NCI-H187 (cell line): ENCODE measurements at places on chromosomes 13 and 19.

- peak; percentile 85 for DNase-seq
Observed at GRCh38 chr19:56507446-56508289, at the start of gene ZNF471. ZNF471 (plus strand) TSS chr19:56507855; CDS start chr19:56511572, 3,717 bp downstream.

- no peak for DNase-seq
Observed at GRCh38 chr13:109795011-109795410, 8.6 kb upstream of the IRS2 start.

- no peak for DNase-seq
Observed at GRCh38 chr13:110387451-110388107, 80.5 kb downstream of the COL4A2 start.

DNA sequence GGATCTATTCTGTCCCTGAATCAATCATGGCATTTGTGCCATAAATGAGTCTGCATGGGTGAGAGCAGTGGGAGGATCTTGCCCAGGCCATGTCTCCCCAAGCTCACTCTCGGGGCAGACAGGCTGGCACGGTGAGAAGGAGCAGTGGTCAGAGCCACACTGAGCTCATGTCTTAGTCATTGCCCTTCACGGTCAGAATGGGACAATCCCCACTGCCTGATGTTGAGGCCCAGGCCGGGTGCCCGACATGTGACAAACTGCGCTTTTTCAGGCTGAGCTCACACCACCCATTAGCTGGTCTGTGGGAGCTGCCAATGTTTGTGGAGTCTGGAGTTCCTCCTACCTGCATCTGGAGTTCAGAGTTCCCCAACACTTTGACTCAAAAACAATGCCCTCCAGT, 481.9 kb downstream of the COG6 start:
- DNase-seq: no peak

- DNase-seq: no peak
Observed at GRCh38 chr19:46999878-47000277, 19.8 kb upstream of the NPAS1 start.

- no peak for DNase-seq
Observed at GRCh38 chr19:2043251-2043641, 7.8 kb downstream of the MKNK2 start.

DNA sequence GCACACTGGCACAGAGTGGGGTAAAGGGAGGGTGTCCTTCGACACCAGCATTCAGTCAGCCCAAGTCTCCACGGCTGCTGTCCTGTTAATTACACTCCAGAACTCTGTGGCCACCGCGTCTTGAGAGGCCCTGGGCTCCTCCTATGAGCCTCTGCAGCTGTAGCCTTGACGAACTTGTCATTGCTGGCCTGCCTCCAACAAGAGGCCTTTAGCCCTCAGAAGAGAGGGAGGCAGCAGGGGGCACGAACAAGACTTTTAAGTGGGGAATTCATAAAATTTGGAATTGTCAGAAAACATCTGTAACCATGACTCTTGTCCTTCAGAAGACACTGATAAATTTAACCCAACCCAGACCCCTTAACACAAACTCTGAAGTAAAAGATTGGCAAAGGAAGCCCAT, 241.9 kb downstream of the UQCRFS1 start:
- DNase-seq: no peak

GRCh38 chr13:74576420-74576819, 442.2 kb upstream of the KLF12 start:
- no peak for DNase-seq

DNA sequence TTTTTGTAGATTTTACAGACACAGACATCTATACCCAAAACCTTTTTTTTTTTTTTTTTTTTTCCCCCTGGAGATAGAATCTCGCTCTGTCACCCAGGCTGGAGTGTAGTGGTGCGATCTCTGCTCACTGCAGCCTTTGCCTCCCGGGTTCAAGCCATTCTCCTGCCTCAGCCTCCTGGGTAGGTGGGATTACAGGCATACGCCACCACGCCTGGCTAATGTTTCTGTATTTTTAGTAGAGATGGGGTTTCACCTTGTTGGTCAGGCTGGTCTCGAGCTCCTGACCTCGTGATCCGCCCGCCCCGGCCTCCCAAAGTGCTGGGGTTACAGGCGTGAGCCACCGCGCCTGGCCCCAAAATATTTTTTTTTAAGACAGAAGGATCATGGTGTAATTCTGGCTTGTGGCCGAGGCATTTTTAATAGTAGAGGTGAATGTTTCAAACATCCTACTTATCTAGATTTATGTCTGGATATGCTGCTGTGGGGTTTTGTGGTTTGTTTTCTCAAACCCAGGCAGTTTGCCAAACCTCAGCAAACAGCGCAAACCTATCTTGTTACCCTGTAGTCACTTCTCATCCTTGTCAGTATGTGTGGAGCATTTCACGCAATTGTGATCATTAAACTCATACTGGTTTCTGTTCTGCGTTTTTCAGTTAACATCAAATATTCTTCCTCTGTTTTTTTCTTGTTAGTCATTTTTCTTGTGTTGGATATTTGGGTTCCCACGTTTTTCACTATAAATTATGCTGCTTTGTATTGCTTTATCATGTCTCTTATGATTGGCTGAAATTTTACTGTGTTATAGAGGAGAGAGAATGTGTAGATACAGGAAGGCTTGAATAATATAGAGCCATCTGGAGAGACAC, 36.2 kb upstream of the GARRE1 start:
- peak; percentile 78 for DNase-seq

GRCh38 chr19:1774989-1775772, 21.9 kb downstream of the ONECUT3 start:
- no peak for DNase-seq

DNA sequence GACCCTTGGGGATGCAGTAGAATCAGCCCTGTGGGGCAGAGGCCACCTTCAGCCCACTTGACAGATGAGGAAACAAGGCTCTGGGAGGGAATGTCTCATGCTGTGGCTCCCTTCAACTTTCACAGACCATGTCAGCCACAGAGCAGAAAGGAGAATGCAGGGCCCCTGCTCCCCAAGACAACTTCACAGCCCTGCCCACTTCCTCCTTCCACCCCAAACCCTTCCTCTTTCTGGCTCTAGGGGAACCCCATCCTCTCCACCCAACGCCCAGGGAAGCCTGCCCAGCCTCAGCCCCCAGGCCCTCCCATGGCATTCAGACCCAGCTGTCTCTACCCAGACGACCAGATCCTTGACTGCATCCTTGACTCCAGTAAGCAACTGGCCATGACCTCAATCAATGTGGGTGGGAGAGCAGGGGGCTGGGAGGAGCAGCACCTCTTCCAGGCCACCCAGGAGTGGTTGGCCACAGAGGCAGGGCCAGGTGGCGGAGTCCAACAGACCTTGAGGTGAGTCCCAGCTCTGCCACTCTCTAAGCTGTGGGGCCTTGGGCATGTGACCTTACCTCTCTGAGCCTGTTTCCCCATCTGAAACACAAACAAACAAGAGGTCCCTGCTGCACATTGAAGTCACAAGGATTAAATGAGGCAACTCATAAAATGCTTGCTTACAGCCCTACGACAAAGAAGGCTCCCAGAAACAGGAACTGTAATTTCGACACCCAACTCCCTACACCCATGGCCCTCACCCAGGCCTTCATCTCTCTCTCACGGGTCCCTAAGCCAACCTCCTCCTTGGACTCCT, 15.8 kb downstream of the DEDD2 start:
- DNase-seq: no peak

- no peak for DNase-seq
Observed at GRCh38 chr19:19679176-19680073, 10.8 kb downstream of the ZNF101 start.

DNA sequence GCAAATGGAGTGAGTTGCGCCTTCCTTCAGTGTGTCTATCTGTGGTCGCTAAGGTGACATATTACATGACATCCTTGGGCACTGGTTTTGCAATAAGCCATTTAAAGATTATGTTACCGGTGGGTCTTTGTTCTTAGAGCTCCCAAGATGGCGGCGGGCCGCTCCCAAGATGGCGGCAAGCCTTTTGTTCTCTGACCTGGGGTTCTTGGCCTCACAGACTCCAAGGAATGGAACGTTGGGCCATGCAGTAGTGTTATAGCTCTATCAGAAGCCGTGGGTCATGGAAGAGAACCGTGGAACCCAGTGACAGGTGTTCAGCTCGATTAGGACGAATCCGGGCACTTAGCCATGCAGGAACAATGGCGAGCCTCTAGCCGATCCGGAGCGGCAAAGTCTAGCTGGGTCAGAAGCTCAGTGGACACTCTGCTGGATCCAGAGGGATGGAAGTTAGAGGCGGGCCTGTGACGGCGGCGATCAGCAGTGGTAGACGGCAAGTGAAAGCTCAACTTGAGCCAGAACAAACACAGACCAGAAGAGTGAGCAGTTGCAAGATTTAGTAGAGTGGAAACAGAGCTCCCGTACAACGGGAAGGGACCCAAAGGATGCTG, 188.6 kb downstream of the TEX29 start:
- no peak for DNase-seq

DNA sequence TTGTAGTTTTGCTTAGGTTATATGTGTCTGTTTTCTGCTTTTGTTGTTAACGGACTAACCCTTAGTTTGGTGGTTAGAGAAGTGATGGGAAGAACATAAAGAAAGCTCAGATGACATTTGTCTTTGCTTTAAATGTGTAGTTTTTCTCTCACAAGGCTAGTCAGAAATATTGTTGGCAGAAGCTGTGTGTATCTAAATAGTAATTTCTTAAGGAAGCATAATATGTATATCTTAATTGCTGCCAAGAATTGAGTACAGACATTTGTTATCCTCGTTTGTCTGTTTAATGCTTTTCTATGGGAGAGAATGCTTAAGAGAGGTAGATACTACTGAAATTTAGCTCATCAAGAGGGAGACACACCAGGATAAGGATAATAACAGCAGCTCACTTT, 2.7 kb downstream of the RGCC start:
- no peak for DNase-seq

DNA sequence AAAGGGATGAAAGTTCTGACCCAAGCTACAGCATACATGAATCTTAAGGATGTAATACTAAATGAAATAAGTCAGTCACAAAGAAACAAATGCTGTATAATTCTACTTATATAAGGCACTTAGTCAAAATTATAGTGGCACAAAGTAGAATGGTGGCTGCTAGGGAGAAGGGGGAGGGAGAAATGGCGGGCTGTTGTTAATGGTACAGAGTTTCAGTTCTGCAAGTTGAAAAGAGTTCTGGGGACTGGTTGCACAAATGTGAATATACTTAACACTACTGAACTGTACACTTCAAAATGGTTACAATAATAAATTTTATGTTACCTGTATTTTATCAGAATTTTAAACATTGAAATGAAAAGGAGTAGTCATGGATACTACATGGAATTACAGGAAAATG, 48.9 kb upstream of the CLDN10 start:
- DNase-seq: no peak

DNA sequence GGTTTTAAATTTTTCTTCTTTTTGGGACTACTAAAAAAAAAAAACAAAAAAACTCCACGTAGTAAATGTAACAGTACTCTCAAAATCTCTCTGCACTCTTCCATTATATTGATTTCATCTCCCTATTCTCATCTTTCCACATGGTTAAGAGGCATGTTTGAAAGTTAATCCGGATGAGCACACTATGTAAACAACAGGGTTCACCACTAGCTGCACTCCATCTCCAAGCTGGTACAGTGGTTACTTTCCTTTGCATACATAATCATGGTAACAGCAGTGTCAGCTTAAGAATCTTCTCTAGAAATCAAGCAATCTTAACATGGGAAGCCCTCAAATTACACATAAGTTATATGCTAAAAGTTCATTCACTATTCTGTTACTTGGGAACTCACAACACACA, 92.6 kb downstream of the MIPEP start:
- no peak for DNase-seq

- peak; percentile 58 for DNase-seq
Observed at GRCh38 chr13:106859533-106859904, 291.6 kb upstream of the ARGLU1 start.

GRCh38 chr19:51781999-51782398, 13.0 kb upstream of the FPR3 start:
- no peak for DNase-seq

DNA sequence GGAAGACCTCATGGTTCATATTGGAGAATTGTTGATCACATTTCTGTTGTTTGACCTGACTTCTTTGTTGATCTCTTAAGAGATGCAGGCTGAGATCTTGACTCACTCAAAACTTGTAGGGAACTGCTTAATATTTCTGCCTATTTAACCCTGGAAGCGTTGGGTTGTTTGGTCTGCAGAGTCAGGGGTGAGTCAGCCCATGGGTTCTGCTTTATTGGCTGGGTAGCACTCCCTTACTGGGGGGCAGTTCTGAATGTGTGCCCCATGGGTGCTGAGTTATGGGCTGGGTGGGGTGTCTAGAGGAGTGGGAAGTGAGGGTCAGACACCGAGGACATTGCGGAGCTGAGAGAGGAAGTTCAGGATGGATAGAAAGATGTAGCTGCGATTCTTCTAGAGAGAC, 87.9 kb downstream of the LRCH1 start:
- no peak for DNase-seq

GRCh38 chr19:6806488-6806887, 34.0 kb downstream of the VAV1 start:
- DNase-seq: no peak

GRCh38 chr13:100547791-100548201, 40.8 kb downstream of the GGACT start:
- no peak for DNase-seq

DNA sequence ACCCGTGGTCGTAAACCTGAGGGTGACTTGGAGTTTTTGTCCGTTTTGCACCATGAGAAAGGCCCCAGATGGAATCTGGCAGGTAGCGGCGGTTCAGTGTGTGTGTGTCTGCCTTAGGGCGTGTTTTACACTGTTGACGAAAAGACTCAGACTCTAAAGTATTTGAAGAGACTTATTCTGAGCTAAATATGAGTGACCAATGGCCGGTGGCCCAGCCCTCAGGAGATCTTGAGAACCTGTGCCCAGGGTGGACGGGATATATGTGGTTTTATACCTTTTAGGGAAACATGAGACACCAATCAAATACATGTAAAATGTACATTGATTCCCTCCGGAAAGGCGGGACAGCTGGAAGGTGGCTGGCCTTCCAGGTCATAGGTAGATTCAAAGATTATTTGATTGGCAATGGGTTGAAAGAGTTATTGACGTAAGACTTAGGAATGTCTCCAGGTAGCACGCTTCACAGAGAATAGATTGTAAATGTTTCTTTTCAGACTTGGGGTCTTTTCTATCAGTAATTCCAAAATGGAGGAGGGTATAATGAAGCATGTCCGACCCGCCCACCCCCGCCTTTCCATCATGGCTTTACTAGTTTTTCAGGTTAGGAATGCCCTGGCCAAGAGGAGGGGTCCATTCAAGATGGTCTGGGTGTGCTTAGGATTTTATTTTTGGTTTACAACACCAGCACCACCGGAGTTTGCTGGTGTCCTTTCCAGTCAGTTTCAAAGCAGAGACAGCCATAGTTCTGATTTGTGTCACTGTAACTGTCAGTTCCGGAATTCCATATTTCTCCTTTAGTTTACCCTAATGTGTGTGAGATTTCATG, 1.0 kb upstream of the ZNF529 start:
- DNase-seq: no peak

GRCh38 chr19:3586127-3586626, 899 bp downstream of the GIPC3 start:
- DNase-seq: no peak
